Stimulated activated CD8-positive, alpha-beta memory T cell treated with anti-CD3 and anti-CD28 coated beads, Interleukin-15, amount 100 ng/mL, for 24 hours (primary cell): ENCODE measurements at places on chromosomes 7 and 10.

GRCh38 chr7:771234-772004 is 44.3 kb upstream of the PRKAR1B start:
- no peak for DNase-seq

DNA sequence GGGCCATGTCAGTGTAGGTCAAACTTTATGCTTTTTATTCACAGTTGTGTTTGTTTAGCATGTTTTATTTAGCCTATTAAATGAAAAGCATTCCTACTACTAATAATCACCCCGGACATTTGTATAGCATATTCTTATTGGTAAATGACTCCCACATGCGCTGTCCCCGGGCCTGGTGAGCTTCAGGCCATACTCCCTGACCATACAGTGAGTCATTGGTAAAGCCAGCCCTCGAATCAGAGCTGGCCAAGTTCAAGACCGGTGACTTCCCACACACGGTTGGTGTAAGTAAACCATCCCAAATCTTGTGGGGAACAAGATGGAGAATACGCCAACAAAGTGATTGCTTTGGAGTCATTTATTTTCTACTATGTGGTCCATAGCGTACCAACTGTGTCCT is 238.7 kb upstream of the TCF7L2 start:
- DNase-seq, result no peak

DNA sequence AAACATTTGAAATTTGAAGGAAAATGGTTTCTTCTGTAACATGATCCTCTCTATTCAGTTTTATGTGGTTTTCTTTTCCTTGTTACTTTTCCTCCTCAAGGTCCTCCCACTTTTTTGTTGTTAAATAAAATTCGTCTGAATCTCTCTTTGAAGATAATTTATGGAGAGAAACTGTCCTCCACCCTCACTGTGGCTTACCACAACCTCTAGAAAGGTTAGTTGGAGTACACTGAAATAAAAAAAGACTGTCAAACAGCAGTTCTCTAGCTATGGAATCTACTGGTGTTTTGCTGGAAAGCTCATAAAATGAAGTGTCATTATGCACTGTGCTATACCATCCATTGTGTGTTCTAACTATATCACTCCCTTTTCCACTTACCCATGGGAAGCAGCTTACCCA is 189.4 kb downstream of the HDAC9 start:
- no peak for DNase-seq

GRCh38 chr10:116892907-116893685 is 43.8 kb downstream of the ENO4 start:
- no peak for DNase-seq

DNA sequence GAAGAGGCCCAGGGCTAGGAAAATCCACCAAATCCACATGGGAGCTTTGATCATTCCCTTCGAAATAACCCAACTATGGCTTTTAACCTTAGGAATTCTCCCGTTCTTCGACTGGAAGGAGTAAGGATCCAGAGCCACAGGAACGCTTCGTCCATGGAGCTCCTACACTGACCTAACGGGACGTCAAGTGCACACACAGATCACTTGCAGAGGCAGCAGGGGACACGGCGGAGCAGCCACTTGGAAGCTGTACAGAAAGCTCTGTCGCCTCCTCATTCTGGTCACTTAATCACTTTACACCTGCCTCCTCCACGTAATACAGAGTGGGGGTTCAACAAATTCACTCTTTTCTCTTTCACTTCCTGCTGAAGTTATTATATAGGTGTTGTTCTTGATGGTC is 43.9 kb downstream of the RSU1 start:
- no peak for DNase-seq

DNA sequence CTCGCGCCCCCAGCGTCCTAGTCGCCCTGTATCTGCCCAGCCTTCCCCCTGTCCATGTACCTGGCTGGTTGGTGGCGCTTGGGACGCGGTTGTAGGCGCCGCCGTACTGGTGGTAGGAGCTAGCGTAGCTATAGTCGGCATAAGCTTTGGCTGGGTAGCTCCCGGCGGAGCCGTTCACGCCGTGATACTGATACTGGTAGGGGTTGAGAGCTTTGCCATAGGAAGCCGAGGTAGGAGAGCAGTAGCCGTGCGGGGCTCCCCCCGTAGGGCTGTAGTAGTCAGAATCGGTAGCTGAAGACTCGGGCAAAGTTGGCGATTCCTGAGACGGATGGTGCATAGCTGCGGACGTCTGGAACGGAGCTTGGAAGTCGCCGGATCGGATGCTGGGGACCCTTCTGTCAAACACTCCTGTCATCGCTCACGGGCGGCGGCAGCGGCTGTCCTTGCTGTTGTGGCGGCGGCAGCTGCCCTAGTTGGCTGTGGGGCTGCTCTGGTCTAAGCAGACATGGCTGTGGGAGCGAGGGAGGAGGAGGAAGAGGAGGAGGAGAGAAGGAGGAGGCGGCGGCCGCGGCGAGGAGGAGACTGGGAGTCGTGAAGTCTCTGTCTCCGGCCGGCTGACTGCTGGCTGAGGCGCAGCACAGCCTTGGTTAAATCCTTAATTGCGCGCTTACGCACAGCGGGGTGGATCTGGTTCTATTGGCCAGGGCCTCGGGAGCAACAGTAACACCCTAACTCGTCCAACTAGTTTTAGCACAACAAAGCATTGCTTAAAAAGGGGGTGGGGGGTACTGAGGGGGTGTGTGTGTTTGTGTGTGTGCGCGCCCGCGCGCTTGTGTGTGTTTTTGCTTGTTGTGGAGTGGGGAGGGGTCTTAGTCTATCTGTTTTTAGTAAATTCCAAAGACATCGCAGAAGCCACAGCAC is at the start of gene DLX5:
DLX5 (minus strand) TSS at position 623 of the 921 bp plus-strand sequence; CDS start at position 415, 208 bp downstream.
- no peak for DNase-seq

- DNase-seq, result no peak
Measured at GRCh38 chr7:94052398-94053180, 48.4 kb upstream of the BET1 start.

DNA sequence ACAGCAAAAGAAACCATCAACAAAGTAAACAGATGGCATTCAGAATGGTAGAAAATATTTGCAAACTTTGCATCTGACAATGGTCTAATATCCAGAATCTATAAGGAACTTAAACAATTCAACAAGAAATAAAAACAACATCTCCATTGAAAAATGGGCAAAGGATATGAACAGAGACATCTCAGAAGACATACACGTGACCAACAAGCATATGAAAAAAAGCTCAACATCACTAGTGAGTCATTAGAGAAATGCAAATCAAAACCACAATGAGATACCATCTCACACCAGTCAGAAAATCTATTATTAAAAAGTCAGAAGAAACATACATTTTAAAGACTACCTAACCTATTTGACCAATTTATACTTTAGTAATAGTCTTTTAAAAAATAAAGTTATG is 571.3 kb upstream of the NRG3 start:
- DNase-seq, result no peak

- DNase-seq, result no peak
Measured at GRCh38 chr10:26385443-26385842, 52.7 kb upstream of the APBB1IP start.

- DNase-seq, result no peak
Measured at GRCh38 chr7:50610521-50611277, 45.5 kb upstream of the DDC start.

DNA sequence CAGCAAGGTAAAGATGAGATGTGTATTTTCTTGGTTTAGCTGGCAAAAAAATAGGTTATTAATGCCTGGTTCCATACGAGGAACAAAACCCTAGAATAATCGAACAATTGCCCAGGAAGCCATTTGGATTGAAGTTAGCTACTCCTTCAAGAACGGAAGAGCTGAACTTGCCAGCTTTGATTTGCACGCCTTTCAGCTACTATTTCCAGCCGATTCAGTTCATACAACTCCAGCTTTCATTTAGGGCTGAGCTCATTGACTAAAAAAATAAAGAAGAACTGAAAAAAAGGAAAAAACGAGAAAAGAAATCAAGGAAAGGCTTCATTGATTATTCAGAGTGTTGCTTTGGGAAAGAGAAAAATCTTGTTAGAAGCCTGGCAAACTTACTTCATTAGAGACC is 60.4 kb downstream of the PTN start:
- no peak for DNase-seq

GRCh38 chr10:8852546-8852945 is 798.1 kb downstream of the GATA3 start:
- no peak for DNase-seq

DNA sequence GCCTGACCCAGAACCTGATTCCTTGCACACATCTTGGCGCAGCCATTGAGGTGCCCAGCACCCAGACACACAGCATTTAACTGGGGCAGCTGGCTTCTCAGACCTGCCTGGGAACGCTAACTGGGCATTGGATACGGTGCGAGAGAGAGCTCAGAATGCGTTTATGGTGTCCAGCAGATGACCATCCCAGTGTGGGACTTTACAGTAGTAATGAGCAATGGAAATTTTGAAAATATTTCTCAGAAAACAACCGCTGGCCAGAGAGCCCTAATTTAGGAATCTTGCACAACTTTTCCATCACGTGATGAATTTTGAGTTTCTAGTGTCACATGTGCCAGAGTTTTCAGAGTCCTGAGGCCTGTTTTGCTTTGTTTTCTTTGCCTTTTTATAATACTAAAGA is 78.2 kb upstream of the SEC61G start:
- no peak for DNase-seq

GRCh38 chr7:69687739-69688433 is 89.6 kb downstream of the AUTS2 start:
- no peak for DNase-seq

- DNase-seq, result no peak
Measured at GRCh38 chr7:66731986-66732385, 8.5 kb upstream of the RABGEF1 start.

DNA sequence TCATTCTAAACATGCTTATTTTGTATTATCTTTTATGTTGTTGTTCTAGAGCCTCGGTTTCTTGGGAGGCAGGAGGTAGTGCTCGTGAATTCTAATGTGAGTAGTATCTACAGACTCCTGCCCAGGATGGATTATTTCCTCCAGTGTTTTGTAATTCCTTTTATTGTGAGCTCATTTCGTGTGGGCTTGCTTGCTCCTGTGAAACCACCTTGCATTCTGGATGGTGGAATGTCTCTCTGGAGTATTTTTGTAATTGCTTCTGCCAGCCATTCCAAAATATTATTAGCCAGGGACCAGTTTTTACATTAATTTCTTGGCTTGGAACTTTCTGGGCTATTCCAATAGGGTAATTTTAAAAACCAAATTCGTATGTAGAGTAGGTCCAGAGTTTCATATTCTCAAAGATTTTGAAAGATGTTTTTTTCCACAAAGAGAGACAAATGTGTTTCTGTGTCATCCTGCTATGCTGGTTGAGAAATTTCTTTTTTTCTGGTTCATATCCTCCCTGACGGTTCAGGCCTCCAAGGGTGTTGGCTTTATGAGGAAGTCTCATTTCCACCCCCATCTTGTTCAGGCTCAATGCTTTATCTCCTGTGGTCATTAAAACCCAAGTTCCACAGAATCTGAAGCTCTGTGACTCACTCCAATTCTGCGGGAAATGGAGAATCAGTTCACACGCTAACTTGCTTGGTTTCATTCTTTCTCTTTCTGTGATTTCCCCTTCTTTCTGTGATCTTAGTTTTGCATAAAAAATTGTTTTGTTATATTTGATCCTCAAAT is 41.7 kb upstream of the CALD1 start:
- DNase-seq, result no peak

- no peak for DNase-seq
Measured at GRCh38 chr7:120421151-120421651, 148.2 kb downstream of the KCND2 start.

DNA sequence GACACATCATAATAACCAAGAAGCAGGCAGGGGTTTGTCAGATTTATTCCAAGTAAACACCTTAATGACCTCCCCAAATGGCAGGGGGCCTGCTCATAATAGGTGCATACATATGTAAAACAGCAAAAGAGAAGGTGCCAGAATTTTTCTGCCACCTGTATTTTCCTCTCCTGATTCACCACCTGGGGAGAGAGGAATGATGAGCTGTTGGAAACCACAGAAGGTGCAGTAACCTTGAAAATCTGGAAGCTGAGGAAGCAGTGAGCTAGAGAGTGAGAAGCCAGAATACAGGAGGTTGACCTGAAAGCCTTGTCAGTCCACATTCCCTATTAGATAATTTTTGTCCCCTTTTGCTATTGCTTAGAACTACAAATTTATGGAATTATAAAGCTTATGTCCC is 46.2 kb upstream of the PDE1C start:
- no peak for DNase-seq

DNA sequence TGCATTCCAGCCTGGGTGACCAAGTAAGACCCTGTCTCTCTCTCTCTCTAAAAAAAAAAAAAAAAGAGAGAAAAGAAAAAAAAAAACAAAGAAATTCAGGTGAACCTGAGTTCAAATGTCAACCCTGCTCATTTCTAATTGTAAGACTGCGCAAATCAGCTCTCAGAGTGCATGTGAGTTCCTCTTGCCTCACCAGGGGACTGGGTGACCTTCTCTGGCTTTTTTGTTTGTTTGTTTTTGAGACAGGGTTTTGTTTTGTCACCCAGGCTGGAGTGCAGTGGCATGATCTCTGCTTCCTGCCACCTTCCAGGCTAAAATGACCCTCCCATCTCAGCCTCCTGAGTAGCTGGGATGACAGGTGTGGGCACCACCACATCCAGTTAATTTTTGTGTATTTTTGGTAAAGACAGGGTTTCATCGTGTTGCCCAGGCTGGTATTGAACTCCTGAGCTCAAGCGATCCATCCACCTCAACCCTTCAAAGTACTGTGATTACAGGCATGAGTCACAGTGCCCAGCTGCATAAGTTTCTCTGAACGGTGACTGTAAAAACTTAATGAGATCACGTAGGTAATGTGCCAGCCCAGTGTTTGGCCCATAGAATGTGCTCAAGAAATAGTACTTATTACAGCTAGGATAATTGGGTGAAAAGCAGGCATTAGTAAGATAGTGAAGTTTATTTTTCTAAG is 45.3 kb upstream of the BAMBI start:
- no peak for DNase-seq

- DNase-seq, result no peak
Measured at GRCh38 chr7:135802697-135803096, 54.1 kb upstream of the FAM180A start.

GRCh38 chr10:104472505-104472904 is 118.9 kb downstream of the CFAP58 start:
- no peak for DNase-seq

DNA sequence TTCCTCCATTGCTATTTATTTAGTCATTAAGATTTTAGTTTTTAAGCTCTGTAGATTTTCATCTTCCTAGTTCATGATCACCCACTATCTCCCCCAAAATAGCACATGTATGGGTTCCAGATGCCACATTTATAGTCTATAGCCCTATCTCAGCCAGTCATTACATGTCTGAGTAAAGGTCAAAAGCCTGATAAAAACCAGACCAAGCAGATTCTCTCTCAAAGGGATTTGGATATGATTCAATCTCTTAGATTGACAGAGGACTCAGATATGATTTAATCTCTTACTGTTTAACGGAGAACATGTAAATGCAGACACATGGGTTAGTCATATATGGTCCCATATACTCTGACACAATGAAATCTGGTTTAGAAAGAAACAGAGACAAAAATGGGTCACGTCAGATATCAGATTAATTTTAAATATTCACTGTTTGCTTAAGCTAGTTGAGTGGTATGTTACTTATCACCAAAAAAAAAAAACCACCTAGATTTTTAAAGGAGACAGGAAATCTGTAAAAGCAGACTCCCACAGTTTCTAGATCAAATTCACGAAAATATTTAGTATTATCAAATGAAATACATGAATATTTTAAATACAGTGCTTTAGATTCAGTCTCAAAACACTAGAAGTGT is 107.0 kb upstream of the LRRN3 start:
- no peak for DNase-seq

GRCh38 chr10:3525832-3526449 is 259.1 kb downstream of the KLF6 start:
- no peak for DNase-seq

- no peak for DNase-seq
Measured at GRCh38 chr10:79250259-79250658, 97.0 kb upstream of the PPIF start.

- no peak for DNase-seq
Measured at GRCh38 chr7:33191340-33191739, 62.0 kb downstream of the BBS9 start.
